ENCODE measurements at places on chromosomes 4 and X. TPM values are rescaled to one million over a fixed set of nuclear protein-coding genes. Genes with fewer than 3 reads are reported as not detected.

ADGRL3 gene
- 3.9 TPM for polyA plus RNA-seq

AWAT2 gene
- not detected for polyA plus RNA-seq

ADH1B gene
- polyA plus RNA-seq = not detected

SGCB gene
- polyA plus RNA-seq = 5.3 TPM

GABRQ gene
- 6.2 TPM for polyA plus RNA-seq

KLHL4 gene
- polyA plus RNA-seq = 8.8 TPM

Measured in H1 (cell line).